Activated CD4-positive, alpha-beta T cell treated with anti-CD3 and anti-CD28 coated beads, Interleukin-2, Interleukin-6, amounts not matched to agents 100 ng/mL and 50 ng/mL, durations not matched to agents 16 hours and 8 hours (primary cell): ENCODE measurements at places on chromosomes 3 and 15.

DNA sequence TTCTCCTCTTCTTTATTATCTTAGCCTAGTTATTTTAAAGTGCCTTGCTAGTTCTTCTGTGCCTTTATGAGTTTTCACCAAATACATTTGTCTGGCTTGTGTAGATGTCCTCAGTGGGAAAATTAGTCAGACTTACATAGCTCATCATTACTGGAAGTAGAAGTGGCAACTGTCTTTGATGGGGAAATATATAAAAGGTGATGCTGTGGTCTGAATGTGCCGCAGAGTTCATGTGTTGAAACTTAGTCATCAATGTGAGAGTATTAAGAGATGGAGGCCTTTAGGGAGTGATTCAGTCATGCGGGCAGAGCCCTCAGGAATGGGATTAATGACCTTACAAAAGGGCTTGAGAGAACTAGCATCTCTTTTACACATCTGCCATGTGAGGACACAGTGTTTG, 6.4 kb upstream of the ERICH6 start:
- DNase-seq, result no peak

DNA sequence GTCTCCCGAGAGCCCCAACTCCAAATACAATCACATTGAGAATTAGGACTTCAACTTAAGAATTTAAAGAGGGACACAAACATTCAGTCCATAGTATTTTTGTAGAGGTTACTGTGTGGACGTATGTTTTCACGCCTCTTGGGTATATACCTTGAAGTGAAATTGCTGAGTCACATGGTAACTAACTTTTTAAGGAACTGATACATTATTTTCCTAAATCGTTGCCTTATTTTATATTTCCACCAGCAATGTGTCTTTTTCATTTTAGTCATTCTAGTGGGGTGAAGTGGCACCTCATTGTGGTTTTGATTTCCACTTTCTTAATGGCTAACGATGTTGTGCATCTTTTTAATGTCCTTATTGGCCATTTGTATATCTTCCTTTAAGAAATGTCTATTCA, 11.8 kb downstream of the PARP15 start:
- peak; percentile 12 for DNase-seq

GRCh38 chr3:37477275-37477674, 302.9 kb upstream of the LRRFIP2 start:
- DNase-seq, result no peak

DNA sequence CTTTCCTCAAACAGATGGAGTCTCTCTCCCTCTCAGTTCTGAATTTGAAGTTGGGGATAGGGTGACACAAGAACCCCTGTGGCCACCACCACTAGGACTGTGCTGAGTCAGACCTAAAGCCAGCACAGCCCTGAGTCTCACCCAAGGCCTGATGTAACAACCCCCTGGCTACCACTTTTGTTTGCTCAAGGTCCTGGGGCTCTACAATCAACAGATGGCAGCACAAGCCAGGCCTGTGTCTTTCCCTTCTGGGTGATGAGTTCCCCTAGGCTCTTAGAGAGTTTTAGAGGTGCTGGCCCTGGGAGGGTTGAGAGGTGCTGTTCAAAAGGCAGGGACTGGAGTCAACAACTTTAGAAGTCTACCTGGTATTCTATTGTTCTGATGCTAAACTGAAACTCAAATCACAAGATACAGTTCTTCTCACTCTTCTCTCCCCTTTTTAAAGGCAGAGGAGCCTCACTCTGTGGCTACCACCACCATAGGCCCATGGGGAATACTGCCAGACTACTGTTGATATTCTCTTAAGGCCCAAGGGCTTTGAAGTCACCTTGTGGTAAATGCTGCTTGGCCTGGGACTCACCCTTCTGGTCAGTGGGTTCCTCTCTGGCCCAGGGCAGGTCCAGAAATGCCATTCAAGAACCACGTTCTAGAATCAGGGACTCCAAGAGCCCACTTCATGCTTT, 6.5 kb downstream of the OR5K4 start:
- DNase-seq, result peak; percentile 53

DNA sequence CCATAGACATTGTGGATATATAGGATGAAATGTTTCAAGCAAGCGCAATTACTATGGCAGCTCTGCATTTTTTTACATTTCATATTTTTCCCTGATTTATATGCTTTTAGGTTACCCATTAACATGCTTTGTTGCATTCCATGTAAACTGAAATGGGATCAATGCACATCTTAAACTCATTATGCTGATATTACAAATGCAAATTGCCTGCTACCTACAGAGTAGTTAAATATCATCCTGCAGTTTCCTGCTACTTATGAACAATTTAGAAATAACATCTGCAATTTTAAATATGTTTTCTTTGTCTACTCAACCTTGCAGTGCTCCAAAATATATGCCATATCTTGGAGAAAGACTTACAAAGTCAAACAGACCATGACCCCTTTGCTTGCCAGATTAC, 526.9 kb upstream of the NECTIN3 start:
- no peak for DNase-seq

DNA sequence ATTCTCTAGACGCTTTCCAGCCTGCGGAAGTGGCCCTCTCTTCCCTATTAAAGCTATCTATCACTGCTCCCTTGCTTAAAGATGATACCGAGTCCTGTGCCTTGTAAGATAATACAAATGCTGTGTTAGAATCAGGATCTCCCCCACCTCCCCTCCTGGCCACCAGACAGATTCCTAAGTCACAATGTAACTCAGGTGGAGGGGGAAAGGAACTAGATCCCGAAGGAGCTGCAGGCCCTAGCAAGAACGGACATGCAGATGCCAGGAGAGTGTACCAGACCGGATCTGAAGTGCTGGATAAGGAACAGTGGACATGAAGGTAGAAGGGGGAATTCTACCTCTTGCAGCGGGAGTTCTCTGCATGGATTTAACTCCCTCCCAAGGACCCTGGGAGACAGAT, 230.7 kb upstream of the LYSMD4 start:
- DNase-seq, result no peak

- no peak for DNase-seq
Observed at GRCh38 chr15:96354731-96355567, 24.4 kb downstream of the NR2F2 start.

DNA sequence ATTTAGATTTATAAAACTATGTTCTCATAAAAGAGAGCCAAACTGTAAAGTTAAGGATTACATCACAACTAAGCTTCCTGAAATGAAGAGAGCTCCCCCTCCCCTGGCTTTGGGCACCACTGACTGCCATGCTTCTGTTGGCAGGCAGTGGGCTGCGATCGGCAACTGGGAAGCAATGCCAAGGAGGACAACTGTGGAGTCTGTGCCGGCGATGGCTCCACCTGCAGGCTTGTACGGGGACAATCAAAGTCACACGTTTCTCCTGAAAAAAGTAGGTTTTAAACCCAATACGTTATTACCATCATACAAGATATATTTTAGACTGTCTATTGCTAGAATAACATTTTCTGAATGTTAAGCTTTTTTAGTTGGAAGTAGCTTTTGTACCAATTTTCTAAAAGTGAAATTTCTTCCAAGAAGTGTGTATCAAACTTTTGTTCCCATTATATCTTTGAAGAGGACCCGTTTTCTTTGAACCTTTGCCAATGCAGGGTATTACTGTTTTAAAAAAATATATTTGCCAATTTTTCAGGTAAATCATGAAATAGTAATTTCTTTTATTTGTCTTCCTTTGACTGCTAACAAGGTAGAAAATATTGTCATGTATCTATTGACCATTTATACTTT, 184.1 kb downstream of the ADAMTSL3 start:
- DNase-seq, result peak; percentile 9

- no peak for DNase-seq
Observed at GRCh38 chr3:59551834-59552233, 502.0 kb upstream of the CFAP20DC start.

DNA sequence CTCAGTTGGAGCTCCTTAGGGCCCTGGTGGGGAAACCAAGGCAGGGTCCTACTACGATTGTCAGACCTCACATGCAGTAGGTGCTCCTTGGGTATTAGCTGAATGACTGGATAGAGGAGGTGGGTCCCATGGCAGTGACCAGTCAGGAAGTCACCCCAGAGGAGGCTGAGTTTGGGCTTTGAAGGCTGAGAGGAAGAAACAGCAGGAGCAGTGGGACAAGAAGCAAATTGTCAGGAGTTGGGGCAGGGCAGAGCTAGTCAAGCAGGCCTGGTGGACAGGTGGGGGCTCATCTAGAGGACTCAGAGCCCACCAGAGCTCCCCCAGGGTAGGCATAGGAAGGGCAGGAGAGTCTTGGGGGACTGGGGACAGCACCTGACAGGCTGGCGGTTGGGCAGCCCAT, 3.1 kb downstream of the NBEAL2 start:
- DNase-seq, result no peak

DNA sequence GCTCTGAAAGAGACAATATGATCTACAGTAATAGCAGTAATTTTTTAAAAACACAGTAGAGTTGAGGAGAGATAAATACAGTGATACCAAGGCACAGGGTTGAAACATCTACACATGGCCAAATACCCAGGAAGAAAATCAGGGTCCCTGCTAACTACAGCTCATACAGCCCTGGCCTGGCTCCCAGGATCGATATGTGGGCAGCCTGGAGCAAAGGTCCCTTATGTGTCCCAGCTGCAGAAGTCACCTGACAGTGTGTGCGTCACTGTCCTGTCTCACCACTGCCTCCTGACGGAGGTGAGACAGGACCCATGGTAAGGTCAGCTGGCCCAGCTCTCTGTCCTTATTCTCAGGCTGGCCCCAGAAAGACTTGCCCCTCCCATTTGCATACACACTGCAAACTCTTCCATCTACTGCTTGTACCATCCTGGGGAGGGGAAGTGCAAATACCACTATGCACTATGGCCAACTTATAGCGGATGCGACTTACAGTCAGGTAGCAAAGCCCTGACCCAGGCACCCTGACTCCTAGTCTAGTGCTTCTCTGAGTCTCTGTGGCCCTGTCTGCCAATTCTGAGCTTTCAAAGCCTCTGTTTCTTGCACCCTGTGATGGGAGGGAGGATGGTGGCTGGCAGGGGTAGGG, 22.0 kb upstream of the BCL2L10 start:
- no peak for DNase-seq

- DNase-seq, result no peak
Observed at GRCh38 chr3:16012086-16012485, 162.4 kb upstream of the GALNT15 start.
